ENCODE measurements at places on chromosomes 12 and 14.

DNA sequence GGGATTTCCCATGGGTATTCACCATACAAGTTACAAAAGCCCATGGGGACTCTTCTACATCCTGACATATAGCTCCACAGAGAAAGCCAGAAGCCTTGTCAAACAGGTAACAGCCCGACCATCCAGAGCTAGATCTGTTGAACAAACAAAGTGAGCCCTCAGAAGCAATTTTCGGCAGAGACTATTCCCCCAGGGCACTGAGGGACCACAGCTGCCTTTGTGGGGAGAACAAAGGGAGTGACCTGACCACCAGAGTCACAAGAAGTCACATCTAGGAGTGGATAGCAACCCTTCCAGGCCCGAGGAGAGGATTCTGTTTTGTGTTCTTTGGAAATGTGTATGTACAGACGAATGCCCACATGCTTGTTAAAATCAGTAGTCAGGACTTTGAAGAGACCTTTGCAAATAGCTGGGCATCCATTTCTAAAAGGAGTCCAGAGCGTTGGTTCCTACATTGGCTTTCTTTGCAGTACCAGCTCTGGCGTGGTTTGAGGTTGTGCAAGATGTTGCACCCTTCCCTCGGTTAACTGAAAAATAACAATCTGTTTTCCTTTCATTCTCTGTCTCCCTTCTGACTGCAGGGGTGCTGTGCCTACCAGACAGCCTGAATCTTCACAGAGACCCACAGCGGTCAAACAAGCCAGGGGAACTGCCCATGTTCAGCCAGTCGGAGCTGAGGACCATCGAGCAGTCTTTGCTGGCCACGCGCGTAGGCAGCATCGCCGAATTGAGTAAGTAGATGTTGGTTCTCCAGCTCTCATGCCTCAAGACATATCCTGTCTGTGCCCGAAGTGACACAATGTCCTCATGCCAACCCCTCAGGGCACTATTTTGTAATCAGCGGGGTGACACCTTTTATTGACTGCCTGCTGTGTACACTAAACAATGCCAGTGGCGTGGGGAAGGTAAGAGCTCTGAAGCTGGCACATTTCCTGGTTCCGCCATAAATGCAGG is 165.4 kb upstream of the PWP1 start:
- no peak for DNase-seq

GRCh38 chr12:76946446-76946845 is 67.6 kb upstream of the CSRP2 start:
- DNase-seq, result no peak

DNA sequence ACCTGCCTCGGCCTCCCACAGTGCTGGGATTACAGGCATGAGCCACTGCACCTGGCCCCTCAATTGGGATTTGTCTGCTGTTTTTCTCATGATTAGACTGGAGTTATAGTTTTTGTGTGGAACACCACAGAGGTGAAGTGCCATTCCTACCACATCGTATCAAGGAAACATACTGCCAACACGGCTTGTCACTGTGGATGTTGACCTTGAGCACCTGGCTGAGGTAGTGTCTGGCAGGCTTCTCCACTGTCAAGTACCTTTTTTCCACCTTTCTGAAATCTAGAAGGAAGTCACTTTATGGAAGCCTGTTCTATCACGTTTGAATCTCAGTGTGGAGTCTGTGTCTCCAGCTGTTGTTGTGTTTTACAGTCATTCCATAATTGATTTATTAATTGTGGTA is 21.4 kb upstream of the SEL1L start:
- DNase-seq, result no peak

DNA sequence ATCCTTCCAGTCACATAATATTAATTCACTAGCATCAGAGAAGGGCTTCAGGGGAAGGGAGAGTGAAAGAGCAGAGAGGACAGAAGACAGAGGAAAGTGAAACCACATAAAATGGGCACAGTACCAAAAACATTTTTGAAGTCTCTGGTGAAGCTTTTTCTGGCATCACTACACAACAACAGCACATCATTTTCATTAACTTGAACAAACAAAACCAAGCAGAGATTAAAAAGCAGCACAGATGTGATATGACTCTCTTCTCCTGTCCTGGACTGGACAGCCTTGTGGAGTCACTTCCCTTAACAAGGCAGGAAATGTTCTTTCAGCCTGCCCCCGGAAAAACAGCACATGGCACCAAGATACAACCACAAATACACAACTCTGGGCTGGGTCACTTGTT is 112.0 kb downstream of the TSPAN8 start:
- DNase-seq, result no peak

DNA sequence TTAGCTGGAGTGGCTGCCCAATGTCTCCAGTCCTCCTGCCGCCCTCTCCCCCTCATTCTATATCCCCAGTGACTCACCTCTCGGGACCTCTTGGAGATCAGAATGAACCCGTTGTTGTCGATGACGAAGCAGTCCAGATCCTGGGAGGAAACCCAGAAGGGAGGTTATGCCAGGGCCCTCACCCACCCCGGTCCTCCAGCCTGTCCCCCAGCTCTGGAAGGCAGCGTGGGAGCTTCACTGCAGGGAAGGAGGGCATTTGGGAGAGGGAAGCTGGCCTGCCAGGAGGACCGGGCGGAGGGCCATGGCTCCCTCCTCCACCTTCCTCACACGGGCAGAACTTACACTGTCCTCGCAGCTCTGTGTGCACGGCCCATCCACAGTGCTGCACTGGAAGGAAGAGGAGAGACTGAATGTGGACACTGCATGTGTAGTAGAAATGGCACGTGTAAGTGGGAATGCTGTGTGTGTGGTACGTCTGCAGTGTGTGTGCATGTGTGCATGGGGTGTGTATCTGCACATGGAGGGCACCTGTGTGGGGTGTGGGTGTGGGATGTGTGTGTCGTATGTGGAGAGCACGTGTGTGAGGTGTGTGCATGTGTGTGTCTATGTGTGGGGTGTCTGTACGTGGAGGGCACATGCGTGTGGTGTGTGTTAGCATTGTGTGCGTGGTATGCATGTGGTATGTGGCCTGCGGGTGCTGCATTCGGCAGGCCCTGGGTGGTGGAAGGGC is 10.0 kb upstream of the LRTM2 start:
- no peak for DNase-seq

- DNase-seq, result no peak
These were observed 125.1 kb downstream of the GPR65 start for GRCh38 chr14:88130057-88130432.

- DNase-seq, result no peak
These were observed 34.1 kb upstream of the CPM start for GRCh38 chr12:68967046-68967445.

- DNase-seq, result no peak
These were observed 11.6 kb downstream of the BMAL2 start for GRCh38 chr12:27344246-27344645.

DNA sequence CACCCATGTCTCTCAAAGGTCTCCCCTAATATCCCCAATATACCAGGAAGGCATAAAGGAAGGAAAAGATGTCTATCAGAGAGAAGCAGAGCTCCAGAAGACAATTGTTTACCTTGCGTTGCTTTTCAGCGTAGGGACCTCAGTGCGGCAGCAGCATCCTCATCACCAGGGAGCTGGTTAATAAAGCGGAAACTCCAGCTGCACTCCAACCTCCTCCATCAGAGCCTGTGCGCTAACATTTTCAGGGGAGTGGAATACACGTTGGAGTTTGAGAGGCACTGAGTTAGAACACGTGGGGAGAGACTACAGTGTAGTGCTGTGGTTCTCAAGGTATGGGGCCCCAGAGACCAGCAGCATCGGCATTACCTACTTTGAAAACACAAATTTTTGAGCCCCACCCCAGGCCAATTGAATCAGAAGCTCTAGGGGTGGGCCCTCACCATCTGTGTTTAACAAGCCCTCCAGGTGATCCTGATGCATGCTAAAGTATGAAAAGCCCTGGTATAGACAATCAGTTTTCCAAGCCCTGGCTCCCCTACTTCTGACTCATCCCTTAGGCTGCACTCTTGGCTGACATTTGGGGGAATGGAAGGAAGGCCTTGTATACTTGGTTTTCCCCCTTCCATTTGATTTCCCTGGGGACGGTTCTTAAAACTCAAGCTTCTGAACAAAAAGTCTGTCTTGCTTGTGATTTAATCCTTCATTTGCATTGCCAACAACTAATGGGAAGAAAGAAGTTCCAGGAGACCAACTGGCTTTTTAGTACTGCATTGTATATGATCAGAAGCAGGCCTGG is 419.0 kb upstream of the CCDC196 start:
- no peak for DNase-seq

GRCh38 chr12:75853626-75854025 is 177.9 kb downstream of the PHLDA1 start:
- DNase-seq, result no peak

- no peak for DNase-seq
These were observed 155.9 kb upstream of the NUDT4 start for GRCh38 chr12:93221841-93222240.

DNA sequence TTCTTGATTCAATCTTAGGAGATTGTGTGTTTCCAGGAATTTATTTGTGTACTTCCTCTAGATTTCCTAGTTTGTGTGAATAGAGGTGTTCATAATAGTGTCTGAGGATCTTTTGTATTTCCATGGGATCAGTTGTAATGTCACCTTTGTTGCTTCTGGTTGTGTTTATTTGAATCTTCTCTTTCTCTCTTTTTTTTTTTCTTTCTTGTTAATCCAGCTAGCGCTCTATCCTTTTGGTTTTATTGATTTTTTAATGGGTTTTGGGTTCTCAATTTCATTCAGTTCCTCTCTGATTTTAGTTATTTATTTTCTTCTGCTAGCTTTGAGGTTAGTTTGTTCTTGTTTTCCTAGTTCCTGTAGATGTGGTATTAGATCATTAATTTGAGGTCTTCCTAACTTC is 242.5 kb downstream of the SEC23A start:
- DNase-seq, result no peak

DNA sequence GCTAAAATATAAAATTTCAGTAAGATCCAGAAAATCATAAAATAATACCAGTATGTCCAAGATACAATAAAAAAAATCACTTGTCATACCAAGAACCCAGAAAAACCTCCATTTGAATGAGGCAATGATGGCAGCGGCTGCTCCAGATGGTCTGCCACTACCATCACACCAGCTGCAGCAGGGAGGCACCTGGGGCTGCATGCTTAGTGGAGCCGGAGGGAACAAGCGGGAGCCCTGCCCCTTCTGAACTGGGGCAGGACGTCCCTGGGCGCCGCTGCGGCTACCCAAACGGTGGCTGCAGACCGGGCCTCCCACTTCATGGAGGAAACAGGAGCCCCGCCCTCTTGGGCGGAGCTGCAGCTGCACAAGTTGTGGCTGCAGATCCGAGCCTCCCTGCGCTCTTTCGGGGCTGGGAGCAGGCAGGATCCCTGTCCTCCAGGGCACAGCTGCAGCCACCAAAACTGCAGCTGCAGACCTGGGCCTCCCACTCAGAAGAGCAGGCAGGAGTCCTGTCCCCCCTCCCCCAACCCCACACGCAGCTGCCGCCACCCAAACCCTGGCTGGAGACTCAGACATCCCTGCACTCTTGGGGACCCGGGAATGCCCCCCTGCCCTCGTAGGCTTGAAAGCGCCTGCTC is 36.1 kb upstream of the OR5AU1 start:
- peak; percentile 94 for DNase-seq

- DNase-seq, result no peak
These were observed 17.1 kb upstream of the YBX3 start for GRCh38 chr12:10740182-10740581.

DNA sequence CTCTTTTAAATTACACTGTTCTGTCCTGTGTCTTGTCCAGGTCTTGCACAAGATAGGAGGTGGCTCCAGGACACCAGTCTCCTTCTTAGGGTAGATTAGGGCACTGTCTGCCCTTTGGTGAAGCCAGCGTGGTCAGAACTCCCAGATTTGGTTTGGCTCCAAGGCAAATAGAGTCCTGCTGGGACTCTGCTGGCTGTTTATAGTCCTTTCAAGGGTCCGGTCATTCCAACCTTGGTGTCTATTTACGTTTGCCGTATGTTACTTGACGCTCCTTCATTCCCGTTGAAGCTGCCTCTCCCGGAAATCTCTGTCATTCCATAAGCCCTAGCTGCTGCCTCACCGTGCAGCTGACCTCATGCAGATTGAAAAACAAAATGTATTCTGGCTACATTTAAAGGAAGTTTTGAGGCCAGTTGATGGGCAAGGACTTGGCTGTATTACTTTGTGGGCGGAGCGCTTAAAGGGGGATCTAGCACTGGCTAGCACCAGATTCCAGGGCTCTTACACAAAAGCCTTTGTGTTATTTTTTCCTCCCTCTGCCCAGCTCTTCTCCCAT is 180.6 kb downstream of the AKAP6 start:
- DNase-seq, result no peak

DNA sequence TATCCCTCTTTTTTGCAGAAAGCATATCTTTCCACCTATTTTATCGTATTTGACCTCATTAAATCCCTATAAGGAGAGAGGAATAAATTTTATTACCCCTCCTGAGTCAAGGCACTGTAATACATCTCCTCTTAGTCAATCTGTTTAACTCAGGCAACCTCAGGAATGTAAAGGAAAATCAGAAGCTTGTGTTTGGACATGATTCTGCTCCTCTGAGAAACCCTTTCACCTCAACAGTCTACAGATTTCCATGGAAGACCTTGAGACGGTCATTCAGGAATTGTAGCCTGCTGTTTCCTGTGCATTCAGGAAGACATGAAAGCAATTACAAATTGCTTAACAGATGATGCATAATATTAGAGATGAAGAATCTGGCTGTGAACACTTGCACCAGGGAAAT is 360.8 kb downstream of the PAWR start:
- DNase-seq, result no peak

- DNase-seq, result no peak
These were observed 55.9 kb downstream of the KCNA5 start for GRCh38 chr12:5099591-5099990.

GRCh38 chr12:25249931-25250738 is 594 bp downstream of the KRAS start:
- peak; percentile 50 for DNase-seq

GRCh38 chr12:106733660-106734059 is 40.8 kb upstream of the RIC8B start:
- DNase-seq, result no peak

- no peak for DNase-seq
These were observed 379.8 kb downstream of the MED13L start for GRCh38 chr12:115897729-115898128.

DNA sequence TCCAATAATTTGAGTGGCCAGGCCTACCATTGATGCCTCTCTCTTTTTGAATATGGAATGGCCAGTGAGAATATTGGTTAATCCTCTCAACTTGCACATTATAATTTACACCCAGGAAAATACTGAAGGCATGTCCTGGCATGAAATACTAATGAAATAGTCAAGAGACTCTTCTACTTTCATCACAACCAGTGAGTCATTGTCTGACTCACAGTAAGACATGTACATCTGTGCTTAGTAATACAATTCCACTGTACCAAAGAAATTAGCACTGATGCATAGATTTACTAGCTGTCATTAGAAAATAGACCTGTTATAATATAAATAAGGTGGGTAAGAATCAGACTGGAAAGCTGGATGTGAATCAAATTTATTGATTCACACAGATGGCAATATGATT is 31.6 kb downstream of the KCNC2 start:
- DNase-seq, result no peak

- no peak for DNase-seq
These were observed 4.7 kb upstream of the EPYC start for GRCh38 chr12:91009319-91009950.

GRCh38 chr12:19192710-19193109 is 63.2 kb downstream of the PLEKHA5 start:
- DNase-seq, result no peak

Data from DND-41 (cell line).